ENCODE measurements at places on chromosomes 4 and X.

DNA sequence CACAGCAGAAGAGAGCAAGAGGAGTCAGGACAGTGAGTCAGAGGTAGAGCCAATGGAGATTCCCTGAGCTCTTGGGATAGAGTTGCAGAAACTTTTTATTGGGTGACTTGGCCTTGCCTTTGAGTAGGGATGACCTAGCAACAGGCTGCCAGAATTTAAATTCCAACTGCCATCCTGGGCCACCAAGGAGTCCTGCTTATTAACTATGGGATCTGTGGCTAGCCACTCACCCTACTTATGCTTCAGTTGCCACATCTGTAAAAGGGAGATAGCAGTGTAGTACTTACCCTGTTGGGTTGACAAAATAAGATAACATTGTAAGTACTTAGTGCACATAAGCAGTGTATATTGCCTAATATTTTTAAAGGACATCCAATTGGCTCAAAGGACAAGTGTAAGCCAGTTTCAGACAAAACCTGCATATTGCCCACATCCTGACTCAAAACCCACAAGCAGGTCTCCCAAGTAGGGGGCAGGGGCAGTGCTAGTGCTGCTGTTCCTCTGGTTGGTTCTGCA lies 43.5 kb upstream of the TMEM164 start:
- no peak for DNase-seq

DNA sequence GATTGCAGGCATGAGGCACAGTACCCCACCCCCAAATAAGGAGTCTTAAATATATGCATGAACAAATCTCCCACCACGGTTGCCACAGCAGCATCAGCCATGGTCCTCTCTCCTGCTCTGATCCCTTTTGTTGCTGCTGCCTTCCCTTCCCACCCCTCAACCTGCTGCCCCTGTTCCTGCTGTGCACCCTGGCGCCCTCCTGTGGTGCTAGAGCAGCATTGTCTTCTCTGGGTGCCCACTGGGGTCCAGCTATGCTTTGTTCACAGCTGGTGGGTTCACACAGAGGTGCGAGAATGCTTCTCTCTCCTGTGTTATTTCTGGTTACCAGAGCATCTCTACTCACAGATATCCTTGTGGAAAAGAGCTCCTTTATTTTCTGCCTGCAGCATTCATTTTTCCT lies 116.2 kb downstream of the GATB start:
- DNase-seq = no peak

DNA sequence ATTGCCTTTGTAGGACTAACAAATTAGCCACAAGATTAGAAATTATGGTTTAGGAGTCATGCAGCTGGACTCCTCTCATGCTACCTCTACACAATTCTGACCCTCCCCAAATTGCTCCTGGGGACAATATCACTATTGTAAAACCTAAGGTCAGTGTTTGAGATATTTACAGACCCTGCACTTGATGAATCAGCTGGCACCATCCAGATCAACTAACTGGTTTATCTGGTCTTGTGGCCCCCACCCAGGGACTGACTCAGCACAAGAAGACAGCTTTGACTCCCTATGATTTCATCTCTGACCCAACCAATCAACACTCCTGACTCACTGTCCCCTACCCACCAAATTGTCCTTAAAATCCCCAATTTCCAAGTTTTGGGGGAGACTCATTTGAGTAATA lies 192.4 kb downstream of the STPG2 start:
- no peak for DNase-seq

- no peak for DNase-seq
Observed at GRCh38 chr4:1604181-1604705, 79.9 kb downstream of the FAM53A start.

DNA sequence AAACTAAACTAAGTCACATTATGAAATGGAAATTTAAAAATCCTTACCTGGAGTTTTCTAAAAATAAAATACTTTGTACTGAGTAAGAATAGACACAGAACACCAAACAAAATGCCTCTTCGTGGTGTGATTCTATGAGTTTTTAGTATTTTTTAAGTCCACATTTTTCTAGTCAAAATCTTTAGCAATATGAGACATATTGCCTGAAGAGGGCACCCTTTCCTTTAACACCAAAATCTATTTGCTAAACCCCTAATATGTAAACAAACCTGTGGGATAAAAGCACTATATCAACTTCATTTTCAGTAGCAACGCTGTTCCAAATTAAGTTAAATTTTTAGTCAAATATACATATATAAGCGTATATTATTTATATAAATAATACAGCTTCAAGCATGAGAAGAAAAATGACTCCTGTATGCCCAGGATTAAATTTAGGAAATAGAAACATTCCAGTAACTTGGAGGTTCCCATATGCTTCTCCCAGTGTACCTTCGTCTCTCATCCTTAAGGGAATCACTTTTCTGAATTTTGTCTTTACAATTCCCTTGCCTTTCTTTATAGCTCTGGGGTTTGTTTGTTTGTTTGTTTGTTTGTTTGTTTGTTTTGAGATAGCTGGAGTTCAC lies 23.0 kb upstream of the PGM2 start:
- DNase-seq = no peak

GRCh38 chr4:153933915-153934687 lies 145.2 kb upstream of the SFRP2 start:
- DNase-seq = no peak

DNA sequence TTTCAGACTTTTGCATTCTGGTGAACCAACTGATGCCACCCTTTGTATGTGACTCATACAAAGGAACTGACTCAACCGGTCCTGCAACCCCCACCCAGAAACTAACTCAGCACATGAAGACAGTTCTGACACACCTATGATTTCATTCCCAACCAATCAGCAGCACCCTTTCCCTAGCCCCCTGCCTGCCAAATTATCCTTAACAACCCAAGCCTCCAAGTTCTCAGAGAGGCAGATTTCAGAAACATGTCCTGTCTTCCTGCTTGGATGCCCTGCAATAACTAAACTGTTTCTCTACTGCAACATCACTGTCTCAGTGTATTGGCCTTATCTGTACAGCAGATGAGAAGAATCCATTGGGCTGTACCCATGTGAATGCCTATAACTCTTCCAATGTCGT lies 284.7 kb downstream of the CAMK2D start:
- no peak for DNase-seq

- DNase-seq = no peak
Observed at GRCh38 chr4:173411106-173411693, 12.3 kb upstream of the SCRG1 start.

DNA sequence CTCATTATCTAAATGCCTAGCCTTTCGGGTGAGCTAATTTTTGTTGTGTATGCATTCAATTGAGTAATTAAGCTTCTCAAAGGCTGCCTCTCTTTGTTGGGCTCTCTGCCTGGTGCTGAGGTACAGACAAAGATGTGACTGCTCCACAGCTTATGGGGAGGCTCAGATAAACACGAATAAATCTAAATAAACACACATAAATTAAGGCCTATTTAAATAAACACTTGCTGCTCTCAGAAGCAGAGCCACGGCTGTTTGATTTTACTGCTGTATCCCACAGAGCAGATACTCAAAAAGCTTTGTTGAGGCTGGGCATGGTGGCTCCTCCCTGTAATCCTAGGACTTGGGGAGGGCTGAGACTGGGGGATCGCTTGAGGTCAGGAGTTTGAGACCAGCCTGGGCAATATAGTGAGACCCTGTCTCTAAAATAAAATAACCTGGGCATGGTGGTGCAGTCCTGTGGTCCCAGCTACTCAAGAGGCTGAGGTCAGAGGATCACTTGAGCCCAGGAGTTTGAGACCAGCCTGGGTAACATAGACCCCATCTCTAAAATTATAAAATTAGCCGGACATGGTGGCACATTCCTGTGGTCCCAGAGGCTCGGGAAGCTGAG lies 8.4 kb upstream of the CD99 start:
- no peak for DNase-seq

GRCh38 chrX:54786967-54787366 lies 11.1 kb downstream of the ITIH6 start:
- no peak for DNase-seq

- no peak for DNase-seq
Observed at GRCh38 chr4:661881-662761, 12.0 kb downstream of the ATP5ME start.
